Right renal pelvis (tissue), 4 donors: ENCODE measurements at places on chromosomes 6 and 20. TPM values are rescaled to one million over a fixed set of nuclear protein-coding genes. Genes with fewer than 3 reads are reported as not detected.

GRCh38 chr6:143515766-143516355 lies 4.3 kb upstream of the FUCA2 start:
- DNase-seq, result no peak

GRCh38 chr6:159654483-159655098 lies 38.5 kb downstream of the SOD2 start:
- DNase-seq, result peak; percentile 52

DNA sequence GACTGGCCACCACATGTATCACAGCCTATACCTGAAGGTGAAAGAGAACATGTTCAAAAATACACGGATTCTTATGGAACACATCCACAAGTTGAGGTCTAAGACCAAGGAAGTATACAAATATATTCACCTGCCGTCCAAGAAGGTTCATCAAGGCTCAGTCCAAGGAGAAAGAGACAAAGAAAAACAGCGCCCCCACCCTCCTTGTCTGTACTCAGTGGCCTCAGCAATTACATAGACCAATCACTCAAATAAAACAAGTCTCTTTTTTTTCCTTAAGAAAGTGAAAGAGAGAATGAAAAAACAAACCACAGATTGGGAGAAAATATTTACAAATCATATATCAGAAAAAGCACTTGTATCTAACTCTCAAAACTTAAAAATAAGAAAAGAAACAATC lies 19.5 kb downstream of the CPXM1 start:
- no peak for DNase-seq

Gene ZC2HC1B
- polyA plus RNA-seq, result not detected

Gene PTCRA
- 0.15 TPM for polyA plus RNA-seq

DNA sequence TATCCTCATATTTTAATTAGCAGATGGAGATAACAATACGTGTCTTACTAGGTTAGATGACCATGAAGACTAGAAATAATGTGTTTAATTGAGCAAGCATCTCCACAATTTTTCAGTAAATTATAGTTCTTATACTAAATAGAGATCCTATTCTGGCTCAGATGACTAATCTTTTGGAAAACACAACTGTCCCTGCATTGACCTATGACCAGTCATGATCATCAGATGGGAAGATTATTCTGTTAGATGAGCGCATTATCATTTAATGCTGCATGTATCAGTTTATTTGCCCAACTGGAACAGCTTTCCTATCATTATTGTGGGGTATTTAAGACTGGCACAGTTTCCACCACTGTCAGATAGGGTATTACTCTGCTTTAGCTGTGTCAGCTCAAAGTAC lies 185.5 kb downstream of the MOXD1 start:
- DNase-seq, result no peak

Gene HCK
- polyA plus RNA-seq, result 2.5 TPM

Gene SLC26A8
- 0.12 TPM for polyA plus RNA-seq

DNA sequence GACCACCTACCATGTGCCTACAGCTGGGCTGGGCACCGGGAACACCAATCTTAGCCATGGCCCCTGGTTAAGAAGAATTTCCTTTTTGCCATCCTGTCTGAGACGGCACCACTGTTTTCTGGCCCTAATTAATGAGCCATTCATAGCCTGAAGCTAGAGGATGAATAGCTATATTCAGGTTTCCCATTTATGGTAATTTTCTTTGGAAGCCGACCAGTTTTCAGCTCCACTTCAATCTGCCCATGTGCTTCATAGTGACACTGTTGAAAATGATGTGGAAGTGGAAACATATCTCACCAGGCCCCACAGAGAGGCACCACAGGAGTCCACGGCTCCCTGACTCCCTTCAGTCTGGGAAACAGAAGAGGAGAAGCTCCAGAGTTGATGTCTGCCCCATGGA lies 22.6 kb upstream of the ULBP3 start:
- DNase-seq, result no peak
